ENCODE measurements at places on chromosomes 11 and 22.

DNA sequence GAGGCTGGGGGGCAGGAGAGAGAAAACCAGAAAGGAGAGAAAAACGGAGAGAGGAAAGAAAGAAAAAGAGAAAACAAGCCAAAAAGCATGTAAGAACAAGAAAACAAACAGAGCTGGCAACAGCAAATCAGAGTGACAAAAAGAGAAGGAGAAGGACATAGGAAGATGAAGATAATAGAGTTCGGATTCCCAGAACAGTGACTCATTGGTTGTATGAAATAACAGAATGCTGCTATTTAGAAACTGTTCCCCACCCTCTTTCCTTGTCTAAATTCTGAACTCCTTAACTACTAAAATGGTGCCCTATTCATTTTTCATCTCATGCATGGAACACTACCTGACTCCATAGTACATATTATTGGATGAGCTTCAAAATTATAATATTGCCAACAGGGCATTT, 317.4 kb downstream of the C11orf87 start:
- no peak for DNase-seq

- no peak for DNase-seq
These were observed 261.6 kb upstream of the CADM1 start for GRCh38 chr11:115765803-115766239.

GRCh38 chr22:41178425-41178975, 26.6 kb upstream of the L3MBTL2 start:
- DNase-seq = no peak

- no peak for DNase-seq
These were observed 428 bp downstream of the CDKN1C start for GRCh38 chr11:2885017-2885677.

GRCh38 chr22:43442386-43443151, 30.8 kb downstream of the MPPED1 start:
- DNase-seq = no peak

- DNase-seq = no peak
These were observed 1.5 kb downstream of the WNT7B start for GRCh38 chr22:45975164-45976161.

- no peak for DNase-seq
These were observed 478.4 kb downstream of the BRD1 start for GRCh38 chr22:49349181-49349835.

DNA sequence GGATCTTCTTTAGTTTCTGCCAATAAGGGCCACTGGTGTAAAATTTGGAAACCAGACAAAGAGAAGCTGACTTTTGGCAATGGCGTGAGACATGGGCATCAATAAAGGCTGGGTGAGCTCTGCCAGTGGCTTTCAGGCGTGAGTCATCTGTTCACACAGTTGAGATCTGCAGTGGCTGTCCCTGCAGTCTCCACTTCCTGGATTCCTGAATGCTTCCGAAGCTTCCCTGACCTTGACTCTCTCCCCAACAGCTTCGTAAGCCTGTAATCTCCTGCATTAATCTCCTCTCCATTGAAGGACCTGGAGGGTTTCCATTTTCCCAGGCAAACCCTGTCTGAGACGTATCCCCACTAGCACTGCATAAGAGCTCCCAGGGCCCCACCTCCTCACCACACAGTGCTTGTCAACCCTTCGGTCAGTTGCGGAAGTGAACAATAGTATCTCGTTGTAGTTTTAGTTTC, 574.7 kb downstream of the TBC1D22A start:
- DNase-seq = no peak

DNA sequence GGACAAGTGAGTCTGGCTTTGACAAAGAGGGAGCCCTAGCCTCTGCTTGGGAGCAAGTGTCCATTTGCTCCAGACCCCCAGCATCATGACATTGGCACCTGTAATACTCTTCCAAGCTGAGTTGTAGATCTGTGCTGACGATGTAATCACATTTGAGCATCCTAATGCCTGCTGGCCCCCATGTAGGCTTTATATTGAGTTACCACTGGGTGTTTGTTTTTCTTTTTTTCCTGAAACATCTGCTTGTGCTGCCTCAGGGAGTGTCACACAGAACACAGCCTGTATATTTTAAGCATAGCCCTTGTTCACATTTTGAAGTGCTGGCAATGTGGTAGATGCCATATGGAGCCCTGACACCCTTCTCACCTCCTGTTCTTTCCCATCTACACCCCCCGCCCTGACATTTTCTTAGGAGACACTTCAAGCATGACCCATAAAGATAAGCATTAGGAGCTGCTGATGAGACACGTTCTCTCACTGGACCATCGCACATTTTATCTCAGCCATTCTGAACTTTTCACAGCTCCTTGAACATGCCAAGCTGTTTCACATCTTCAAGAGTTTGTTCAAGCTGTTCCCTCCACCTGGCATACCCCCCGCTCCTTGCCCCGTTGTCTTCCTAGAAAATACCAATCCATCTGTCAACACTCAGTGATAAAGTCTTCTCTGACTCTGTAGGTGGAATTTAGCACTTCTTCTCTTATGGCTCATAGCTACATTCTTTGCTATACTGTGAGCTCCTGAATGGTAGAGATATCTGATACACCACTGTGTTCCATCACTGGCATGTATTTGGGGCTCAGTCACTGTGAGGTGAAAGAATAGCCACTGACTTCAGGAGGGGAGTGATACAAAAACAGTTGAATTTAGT, 128.7 kb downstream of the TRIM44 start:
- no peak for DNase-seq

DNA sequence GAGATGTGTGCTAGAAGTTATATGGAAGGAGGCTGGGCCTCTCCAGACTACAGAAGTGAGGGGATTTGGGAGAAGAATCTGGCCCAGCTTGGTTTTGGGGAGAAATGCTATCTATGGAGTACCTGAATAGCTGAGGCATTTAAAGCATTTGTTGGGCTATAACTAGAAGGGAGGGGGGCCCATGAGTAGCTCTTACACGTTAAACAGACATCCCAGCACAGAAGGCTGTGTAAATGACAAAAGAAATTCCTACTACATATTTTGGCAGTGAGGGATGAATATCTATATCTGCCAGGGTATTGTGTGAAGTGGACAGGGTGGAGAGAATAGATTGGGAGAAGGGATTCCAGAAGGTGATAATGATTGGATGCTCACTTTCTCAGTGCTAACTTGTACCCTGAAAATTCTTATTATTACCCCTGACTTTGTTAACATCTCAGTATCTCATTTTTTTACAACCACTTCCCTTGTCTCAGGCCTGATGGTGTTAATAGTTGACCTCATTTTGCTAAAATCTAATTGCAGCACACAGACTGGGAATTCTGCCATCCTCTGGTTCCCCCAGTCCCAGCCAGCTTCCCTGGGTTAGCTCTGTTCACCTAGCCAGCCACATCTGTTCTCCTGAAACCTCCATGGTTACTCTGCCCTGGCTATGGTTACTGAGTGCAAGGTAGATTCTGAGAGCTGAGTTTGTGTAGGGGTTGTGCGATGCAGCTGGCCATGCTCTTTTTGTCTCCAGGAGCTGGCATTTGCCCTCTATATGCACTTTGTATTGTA, 28.8 kb upstream of the RRM1 start:
- DNase-seq = no peak

GRCh38 chr11:66625041-66625751, 8.8 kb downstream of the RBM14 start:
- no peak for DNase-seq

GRCh38 chr11:87722756-87723565, 452.3 kb downstream of the RAB38 start:
- no peak for DNase-seq

DNA sequence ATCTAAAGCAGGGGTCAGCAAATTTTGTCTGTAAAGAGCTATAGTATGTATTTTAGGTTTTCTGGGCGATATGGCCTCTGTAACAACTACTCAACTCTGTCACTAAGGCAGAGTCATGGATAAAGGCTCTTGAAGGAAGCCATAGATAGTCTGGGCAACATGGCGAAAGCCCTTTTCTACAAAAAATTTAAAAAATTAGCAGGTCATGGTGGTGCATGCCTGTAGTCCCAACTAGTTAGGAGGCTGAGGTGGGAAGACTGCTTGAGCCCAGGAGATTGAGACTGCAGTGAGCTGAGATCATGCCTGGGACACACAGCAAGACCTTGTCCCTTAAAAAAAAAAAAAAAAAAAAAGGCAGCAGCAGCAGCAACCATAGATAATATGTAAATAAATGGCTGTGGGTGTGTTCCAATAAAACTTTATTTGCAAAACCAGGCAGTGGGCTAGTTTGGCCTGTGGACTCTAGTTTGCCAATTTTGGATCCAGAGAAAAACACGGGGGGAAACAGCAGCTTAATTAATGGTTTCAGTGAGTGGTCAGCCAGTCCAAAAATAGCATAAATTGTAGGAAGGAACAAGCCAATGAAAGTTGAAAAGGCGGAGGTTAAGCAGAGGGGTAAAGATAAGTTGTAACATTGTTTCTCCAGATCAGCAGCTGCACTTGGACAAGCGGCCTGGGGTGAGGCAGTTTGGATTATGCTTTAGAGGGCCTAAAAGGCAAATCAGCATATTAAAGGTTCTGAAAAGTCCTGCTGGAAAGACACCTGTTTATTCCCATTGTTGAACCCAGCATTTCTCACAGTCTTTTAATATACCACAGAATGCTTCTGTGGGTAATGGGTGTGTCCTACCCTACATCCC, 62.6 kb downstream of the KIAA1671 start:
- DNase-seq = no peak

- no peak for DNase-seq
These were observed 1335.9 kb downstream of the TBC1D22A start for GRCh38 chr22:48098243-48098920.

GRCh38 chr22:32603651-32604540, 129.3 kb downstream of the FBXO7 start:
- no peak for DNase-seq

DNA sequence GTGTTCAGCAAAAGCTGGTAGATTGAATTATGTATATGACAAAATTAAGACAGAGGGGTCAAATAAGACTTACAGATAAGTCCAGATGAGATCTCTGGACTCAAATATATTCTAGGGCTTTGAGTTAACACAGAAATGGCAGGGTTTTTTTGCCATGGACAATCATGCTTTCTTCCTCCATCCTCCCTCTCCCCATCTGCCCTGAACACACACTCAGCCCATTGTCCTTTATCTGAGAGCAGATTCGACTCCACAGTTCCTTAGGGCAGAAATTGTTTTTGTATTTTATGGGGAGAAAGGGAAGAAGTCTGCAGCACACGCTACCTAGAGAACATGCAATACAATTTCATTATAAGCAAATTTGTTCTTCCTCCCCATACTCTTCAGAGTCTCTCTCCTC, 86.8 kb downstream of the SLC1A2 start:
- DNase-seq = no peak

DNA sequence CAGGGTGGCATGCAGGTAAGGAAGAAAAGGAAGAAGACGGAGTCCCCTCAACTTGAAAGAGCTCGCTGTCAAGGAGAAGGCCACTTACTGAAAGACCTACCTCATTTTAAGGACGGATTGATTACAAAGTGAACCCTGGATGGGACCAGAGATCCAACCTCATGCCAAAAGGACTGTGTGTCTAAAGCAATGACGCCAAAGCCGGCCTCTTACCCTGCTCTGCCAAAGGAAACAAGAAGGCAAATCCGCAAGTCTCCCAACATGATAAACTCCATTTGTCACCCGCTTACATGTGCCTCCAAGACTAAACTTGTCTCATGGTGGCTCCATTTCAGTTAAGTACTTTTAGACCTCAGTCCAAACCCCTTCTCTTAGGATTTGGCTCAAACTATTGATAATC, 148.7 kb upstream of the MTMR2 start:
- DNase-seq = no peak

DNA sequence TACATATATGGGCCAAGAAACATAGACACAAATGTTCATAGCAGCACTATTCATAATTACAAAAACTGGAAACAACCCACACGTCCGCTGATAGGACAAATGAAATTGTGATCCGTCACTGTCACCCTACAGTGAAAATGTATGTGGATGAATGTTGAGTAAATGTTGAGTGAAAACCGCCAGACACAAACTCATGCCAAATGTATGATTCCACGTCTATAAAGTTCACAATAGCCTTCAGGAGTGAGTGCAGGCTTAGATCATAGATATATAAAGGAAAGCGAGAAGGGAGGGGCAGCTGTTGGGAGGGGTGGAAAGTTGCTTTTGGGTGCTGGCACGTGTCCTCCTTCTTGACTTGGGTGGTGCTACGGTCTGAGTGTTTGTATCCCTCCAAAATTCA, 33.6 kb downstream of the DBX1 start:
- DNase-seq = no peak

GRCh38 chr11:110990311-110990710, 255.2 kb upstream of the POU2AF2 start:
- no peak for DNase-seq

GRCh38 chr11:17590463-17590862, 43.4 kb downstream of the OTOG start:
- no peak for DNase-seq

GRCh38 chr11:7353100-7353499, 101.4 kb downstream of the SYT9 start:
- no peak for DNase-seq

- no peak for DNase-seq
These were observed 11.3 kb downstream of the RRM1 start for GRCh38 chr11:4105916-4106315.

DNA sequence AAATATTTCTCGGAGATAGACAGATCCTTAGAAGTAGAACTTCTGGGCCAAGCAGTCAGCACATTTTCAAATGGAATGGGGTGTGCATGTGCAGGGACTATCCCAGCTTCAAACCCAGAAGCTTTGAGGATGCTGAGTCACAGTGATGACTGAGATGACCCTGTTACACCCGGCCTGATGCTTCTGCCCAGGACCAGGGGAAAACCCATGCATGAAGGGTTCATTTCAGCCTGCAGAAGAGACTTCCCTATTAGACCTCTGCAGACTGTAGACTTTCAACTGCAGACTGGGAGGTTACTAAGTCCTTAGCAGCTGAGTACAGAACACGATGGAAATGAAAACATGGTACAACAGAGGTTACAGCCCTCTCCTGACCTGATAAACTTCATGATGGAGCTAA, 3.6 kb upstream of the OR2AT4 start:
- DNase-seq = peak; percentile 61

DNA sequence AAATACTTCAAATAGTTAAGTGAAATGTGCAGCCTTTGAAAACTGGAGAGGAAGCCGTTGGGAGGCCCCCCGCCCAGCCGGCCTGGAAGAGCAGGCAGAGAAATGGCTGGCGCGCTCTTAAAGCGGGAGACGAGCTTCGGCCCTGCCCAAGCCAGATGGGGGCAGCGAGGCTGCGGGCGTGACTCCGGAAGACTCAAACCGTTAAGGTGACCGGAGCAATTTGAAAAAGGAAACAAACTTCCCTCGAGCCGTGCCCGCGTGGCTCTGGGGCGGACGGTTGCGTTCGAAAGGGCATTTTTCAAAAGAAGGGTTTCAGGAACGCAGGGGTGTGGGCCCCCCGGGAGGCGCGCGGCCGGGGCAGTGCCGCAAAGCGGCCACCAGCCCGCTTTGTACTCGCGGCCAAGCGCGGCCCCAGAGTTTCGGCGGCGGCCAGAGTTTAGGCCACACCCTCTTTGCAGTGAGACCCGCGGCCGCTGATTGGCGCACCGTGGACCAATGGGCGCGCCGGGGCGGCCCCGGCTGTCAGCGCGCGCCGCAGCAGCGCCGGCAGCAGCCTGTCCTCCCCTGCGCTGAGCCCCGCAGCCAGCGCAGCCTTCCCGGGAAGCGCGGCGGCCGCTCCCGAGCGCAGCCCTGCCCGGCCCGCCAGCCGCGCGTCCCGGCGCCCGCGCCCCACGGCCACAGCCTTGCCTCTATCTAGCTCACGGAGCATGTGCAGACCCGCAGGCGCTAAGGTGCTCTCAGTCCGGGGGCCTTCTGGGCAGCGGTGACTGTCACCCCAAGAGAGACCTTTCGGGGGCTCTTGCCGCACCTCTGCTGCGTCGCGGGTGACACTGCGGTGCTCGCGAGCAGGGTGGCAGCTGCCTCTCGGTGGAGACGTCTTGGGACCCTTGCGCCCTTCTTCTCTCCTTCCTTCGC, at the start of gene NAV2:
TSS of gene NAV2 (plus strand) at position 557 of the 915 bp plus-strand sequence. CDS start 859 bp downstream, outside the sequence.
- peak; percentile 41 for DNase-seq

- DNase-seq = no peak
These were observed 3.6 kb downstream of the HMOX1 start for GRCh38 chr22:35384527-35384926.
